DMS79 (cell line): ENCODE measurements at places on chromosomes 1 and 21.

- no peak for DNase-seq
These were observed 39.7 kb downstream of the F13B start for GRCh38 chr1:197027359-197027758.

GRCh38 chr1:28412731-28413130 is 43.2 kb downstream of the PHACTR4 start:
- DNase-seq = no peak

GRCh38 chr1:182666706-182667105 is 17.7 kb downstream of the RGS8 start:
- no peak for DNase-seq

- no peak for DNase-seq
These were observed 563.9 kb downstream of the NPHP4 start for GRCh38 chr1:5428351-5428750.

DNA sequence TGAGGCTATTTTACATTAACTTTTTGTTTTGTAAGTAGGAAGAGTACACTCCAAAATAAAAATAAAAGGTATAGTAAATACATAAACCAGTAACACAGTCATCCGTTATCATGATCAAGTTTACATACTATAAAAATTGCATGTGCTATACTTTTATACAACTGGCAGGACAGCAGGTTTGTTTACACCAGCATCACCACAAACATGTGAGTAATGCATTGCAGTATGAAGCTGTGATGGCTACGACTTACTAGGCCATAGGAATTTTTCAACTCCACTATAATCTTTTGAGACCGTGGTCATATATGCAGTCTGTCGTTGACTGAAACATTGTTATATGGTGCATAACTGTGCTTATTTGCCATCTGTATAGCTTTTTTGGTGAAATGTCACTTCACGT is 106.2 kb downstream of the CENPF start:
- DNase-seq = no peak
